ENCODE measurements at places on chromosomes 16 and 17.
A peak's percentile ranks its signal among the peaks of the same experiment; 100 is the strongest.

DNA sequence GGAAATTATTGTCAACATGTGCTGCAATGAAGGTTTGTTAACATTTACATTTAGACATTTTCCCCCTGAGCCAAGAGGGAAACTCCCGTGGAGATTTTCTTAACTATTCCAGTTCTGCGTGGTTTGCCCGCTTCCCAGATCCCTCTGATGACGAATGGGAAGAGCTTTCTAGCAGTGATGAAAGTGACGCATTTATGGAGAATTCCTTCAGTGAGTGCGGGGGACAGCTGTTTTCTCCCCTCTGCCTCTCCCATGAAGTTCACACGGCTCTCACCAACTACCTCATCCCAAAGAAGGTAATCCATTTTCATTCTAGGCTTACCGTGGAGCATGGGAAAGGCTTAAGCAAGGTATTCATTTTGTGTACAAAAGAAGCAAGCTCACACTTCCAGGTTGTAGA lies 18.2 kb downstream of the HEATR3 start:
- DNase-seq: no peak

DNA sequence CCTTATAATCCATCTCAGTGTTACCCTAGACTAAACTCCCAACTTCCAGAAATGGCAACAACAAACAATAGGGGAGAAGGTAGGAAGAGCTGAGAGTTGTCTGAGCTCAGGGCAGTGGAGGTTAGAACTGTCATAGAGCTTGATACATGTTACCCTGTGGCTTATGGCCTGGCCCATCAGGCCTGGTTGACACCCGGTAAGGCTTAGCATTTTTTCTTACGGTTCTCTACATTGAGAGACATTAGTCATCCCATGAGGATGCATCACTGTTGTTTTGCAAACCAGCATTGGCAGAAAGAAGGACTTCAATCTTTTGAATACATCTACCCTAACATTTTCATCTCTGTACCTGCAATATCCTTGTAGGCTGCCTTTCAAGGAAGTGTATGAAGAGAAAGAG lies 226.6 kb downstream of the PHKB start:
- DNase-seq: no peak

DNA sequence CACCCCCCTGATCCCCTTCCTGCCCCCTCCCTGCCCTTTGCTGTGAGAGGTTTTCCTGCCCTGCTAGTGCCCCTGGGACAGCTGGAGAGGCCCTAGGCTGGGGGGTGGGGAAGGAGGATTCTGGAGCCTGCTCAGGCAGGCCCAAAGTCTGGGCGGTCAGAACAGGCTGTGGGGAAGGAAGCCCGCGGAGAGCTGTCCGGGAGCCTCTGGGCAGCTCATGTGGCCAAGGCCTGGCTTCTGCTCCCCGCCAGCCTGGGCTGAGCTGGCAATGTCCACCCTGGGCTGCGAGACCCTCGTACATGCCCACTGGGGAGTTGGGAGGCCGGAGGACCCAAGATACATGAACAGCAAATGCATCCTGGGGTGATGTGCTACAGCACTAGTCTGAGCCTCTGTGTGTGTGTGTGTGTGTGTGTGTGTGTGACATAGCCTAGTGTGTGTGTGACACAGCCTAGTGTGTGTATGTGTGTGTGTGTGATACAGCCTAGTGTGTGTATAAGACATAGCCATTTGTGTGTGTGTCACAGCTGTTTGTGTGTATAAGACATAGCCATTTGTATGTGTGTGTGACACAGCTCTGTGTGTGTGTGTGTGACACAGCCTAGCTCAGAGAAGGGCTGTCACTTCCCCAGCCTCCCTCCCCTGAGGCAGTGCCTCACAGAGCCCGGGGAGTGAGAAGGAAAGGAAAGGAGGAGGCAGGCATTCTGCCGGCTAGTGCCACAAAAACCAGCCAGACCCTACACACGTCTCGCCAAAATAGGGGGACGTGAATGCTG lies 201.4 kb upstream of the CIBAR2 start:
- no peak for DNase-seq

DNA sequence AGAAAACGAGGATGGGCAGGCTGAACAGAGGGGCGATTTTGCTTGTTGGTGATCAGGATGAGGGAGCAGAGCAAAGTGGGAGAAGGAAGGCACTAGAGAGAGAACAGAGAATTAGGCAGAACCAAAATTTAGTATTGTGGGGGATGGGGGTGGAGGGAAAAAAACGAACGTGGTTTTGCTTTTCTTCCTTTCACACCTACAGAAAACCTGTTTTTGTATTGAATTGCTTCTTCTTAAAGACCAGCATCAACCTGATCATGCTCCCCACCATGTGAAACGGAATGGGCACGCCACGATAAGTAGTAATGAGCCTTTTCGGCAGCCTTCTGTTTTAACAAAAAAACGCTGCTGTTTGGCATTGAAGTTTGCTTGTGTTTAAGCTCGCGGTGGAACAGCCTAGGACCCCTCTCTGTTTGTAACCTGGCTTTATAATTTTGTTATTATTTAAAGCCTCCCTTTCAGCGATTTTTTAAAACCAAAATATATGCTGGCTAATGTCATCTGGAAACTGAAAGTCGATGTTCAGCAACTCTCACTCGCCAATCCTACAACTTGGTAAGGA lies 36.8 kb downstream of the ERCC4 start:
- DNase-seq: no peak

GRCh38 chr17:7688808-7689316 lies 585 bp downstream of the WRAP53 start:
- no peak for DNase-seq

DNA sequence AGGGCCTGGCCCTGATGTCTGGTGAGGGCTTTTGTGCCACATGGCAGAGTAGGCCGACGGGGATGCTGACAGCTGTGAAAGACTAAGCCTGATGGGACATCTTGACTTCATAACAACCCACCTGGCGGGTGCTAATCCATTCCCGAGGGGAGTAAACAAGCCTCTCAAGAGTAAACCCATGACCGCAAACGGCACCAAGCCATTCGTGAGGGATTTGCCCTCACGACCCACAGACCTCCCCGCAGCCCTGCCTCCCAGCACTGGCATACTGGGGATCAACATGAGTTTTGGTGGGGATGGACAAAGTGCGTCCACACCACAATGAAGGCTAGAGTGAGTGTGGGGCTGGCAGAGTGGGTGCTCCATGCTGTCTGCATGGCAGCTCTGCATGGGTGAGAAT lies 11.7 kb downstream of the RNF213 start:
- DNase-seq: no peak

- peak; percentile 32 for DNase-seq
Measured at GRCh38 chr17:17269926-17270773, 10.9 kb downstream of the COPS3 start.
